NCI-H524 (cell line): ENCODE measurements at places on chromosomes 12 and 14.
A peak's percentile ranks its signal among the peaks of the same experiment; 100 is the strongest.

DNA sequence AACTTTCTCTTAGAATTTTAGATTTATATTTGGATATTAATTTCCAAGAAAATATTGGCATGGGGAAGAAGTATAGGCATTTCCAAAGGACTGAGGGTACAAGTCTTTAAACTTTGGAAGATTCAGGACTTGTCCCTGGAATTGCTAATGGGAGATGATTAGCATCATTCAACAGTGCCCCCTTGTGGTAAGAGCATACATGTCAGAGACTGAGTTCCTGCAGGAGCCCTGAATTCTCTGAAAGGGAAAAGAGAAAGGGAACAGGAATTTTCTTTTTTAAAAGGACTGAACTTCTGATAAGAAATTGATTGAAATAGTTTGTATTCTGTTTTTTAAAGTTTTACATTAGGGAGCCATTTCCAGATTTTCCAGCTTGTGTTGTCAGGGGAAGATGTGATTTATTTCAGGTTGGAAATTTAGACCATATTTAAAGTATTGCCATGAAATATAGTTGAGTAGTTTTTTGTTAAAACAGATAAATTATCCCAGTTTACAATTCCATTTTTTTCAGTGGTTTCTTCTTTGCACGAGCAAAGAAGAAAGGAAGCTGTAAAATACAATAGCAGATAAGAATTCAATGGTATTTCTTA is 44.0 kb upstream of the REP15 start:
- peak; percentile 68 for DNase-seq

DNA sequence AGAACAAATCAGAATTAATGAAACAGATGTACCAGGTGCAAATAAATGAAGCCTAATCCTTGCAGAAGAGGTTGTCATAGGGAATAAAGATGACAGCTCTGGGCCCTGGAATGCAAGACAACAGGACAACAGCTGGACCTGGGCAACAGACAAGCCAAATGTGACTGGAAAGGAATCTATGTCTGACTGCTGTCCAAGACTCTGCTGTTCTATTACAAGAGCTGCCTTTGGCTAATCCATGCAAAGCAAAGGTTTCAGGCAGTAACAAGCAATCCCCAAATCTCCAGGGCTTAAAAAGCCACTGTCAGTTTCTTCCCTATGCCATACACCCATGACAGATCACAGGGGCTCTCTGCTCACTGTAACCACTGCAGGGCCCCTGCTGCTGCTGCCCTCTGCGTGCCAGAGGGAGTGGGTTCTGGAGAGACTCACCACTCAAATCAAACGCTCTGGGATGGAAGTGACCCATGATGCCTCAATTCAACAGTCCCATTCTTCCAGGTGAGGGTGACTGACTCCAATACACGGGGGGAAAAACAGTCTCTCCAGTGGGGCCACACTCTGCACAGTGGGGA is 218.9 kb upstream of the SFSWAP start:
- no peak for DNase-seq

DNA sequence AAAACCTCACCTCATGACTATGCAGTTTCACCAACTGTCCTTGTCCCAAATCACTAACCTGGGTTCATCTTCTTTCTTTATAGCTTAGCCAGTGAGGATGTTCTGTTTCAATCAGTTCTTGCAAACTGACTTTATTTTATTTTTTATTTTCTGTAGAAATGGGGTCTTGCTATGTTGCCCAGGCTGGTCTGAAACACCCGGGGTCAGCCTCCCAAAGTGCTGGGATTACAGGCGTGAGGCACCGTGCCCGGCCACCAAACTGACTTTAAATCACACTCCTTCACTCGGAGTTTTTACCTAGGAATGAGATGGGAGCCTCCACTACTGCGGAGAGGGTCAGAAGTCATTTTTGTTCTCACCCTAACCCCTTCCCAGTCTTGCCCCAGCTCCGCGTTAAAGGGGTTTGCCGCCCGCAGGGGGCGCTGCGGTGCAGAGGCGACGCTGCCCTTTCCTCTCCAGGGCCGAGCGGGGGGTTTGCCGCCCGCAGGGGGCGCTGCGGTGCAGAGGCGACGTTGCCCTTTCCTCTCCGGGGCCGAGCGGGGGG is 7.0 kb upstream of the B4GALNT3 start:
- DNase-seq: no peak

GRCh38 chr14:24013654-24014514 is 25.2 kb downstream of the DHRS4L2 start:
- DNase-seq: peak; percentile 67

GRCh38 chr14:34138175-34138574 is 187.3 kb upstream of the EGLN3 start:
- no peak for DNase-seq

GRCh38 chr14:69001375-69001774 is 22.3 kb upstream of the ACTN1 start:
- DNase-seq: no peak

DNA sequence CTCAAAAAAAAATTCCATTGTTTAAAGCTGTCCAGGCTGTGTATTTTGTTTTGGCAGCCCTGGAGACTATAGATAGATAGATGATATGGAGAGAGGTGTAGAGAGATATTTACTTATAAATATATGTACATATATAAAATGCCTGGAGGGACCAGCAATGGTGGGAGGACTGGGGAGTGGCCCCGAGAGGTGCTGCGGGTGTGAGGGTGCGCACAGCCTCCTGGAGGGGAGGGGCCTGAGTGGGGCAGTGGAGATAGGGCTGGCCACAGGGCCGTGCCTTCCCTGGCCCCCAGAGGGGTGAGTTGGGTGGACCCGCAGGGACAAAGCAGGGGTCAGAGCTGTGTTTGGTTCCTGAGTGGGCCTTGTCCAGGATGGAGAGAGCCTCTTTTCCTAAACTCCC is 6.5 kb downstream of the ADSS1 start:
- DNase-seq: no peak

- DNase-seq: no peak
Measured at GRCh38 chr14:93533437-93533836, 102.7 kb downstream of the UNC79 start.

GRCh38 chr12:25089738-25090137 is 105.2 kb downstream of the DNAI7 start:
- no peak for DNase-seq

- no peak for DNase-seq
Measured at GRCh38 chr12:66398931-66399910, 96.9 kb downstream of the HELB start.

DNA sequence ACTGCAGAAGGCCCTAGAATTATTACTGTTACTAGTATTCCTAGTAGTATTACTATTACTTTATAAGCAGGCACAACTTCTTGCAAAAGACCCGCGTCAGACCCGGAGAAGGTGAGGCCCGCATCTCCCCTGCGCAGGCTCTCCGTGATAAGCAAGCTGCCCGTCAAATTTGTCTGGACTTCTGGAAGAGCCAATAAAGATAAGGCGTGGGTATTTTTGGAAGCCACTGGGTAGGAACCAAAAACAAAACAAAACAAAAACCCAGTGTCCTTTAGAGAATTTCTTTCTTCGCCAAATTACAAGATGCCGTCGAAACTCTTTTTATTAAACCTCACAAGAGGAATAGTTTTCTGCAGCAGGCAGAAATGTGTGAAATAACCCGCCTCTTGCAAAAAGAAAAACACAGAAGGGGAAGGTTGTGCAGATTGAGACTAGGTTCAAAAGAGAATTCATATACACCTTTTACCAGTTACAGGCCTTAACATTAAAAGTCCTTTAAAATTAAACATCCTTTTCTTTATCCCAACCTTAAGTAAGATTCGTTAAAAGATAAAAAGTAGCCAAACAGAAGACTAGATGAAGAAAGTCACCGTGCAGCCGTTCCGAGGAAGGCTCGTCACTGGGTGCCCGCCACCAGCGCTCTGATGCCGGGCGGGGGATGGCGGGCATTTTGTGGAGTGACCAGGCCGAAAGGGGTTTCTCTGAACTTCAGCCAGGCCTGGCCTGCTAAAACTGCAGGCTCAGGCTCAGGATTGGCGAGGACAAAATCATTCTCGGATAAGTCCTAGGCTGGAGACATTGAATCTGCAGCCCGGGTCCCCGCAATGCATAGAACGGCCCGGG is 1.6 kb downstream of the TBX5 start:
- no peak for DNase-seq

DNA sequence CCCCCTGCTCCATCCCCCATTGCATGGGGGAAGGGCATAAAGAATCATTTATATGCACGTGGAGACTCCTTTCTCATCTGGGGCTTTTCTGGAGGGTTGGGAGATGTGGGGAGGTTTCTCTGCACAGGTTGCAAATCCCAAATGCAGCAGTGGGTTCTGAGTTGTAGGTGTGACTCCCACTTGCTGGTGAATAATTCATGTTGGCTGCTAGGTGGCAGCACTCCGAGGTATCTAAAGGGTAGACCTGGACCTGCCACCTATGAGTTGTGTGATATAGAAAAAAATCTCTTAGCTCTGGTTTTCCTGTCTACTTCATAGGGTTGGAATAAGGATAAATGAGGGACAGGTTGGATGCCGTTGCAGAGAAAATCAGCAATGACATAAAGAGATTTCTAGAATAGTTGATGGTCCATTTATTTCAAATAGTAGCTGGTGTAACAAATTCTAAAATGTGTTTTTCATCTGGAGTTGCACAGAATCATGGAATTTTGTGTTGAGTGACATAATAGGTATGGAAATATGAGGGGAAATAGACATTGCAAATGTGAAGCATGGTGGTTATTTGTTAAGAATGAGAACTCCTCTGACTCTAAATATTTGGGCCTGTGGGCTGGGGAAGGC is 4.6 kb downstream of the MARCHF9 start:
- peak; percentile 40 for DNase-seq

GRCh38 chr14:24806061-24806678 is 172.2 kb upstream of the GZMB start:
- DNase-seq: no peak

DNA sequence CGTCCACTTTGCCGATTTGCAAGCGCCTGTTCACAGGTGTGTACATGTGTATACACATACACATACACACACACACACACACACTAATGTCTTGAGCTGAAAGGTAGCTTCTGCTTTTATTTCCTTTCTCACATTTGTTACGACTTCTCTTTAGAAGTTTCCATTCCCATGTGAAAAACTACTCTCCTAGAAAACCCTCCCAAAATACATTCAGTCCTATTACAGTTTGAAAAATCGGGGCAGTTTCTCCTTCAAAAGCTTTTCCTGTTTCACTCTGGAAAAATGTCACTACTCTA is 3.9 kb downstream of the BLTP3B start:
- no peak for DNase-seq

DNA sequence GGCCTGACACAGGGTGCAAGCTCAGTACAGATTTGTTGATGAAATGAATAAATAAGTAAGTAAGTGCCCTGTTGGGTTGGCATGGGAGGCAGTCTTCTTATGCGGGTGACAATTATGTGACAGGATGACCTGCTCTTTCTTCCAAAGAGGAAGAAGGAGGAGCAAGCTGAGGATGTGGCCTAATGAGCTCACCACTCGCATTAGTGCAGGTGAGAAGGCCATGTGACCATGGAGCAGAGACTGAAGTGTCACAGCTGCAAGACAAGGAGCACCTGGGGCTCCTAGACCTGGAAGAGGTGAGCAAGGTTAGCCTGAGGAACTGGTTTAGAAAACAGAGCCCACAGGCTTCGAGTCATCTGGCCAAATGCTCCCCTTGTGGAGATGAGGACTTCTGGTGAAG is 34.9 kb downstream of the LRTM2 start:
- no peak for DNase-seq

DNA sequence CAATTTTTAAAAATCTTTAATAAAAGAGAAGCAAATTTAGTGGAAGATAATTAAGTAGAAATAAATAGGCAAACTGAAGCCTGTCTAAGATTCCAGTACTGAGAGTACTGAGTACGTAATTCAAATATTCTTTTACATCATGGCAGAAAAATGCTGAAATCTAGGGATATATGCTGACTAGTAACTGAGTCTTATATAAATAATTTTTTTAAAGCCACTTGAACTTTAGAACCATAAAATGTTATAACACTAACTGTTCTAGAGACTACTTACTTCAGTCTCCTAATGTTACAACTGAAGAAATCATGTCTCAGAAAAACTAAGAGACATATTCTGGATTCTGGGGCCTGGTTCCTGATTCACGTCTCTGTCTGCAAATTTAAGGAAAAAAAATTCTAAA is 230.6 kb upstream of the PLEKHG7 start:
- no peak for DNase-seq

DNA sequence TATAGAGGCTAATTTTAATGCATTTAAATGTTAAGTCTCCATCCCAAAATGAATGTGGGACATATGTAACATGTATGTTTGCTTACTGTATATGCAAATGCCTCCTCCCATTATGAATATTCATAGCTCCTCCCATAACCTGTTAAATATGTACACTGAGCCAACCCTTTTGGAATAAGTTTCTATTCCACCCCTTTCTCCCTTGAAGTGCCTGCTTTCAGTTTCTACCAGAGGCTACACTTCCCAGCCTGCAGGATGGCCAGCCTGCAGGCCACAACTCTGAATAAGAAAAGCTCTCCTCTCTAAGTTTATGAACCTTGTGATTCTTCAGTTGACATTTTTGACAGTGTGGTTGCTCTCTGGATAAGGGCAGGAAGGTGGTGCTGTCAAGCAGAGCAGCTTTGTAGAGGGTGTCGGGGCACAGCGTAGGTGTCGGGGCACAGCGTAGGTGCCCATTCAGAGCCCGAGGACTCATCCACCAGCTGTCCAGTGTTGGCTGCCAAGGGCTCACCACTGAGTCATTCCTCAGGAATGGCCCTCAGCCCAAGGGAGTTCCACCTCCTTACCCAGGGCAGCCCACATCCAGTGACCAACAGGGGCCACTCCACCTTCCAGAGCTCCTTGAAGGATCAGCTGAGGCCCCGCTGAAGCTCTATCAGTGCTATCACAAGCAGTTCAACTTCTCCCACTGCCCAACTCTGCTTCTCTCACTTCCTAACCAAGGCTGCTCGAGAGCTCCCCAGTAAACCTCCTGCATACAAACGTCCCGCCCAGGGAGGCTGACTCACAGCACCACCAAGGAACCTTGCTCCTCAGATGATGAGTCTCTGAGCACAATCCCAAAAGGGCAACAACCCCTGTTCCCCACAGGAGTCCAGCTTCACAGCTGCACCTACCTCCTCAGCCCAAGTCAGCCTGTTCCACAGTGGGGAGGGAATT is 31.4 kb downstream of the VWF start:
- no peak for DNase-seq

- DNase-seq: no peak
Measured at GRCh38 chr14:96390965-96391292, 999 bp upstream of the AK7 start.

DNA sequence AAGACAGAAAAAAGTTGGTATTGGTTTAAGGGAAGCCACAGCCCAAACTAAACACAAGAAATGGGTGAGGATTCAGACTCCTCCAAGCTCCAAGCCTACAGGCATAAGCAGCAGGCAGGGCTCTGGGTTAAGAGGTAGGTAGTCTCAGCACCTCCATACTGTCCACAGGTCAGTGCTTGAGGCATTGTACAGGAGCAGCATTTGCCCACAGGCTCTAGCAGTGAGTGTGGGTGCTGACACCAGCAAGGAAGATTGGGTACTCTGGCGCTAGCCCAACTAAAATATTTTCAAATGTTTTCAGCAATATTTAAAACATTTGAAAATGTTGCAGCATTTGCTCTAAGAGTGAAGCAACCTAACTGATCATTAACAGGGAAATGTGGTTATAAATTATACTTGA is 33.1 kb downstream of the FERMT2 start:
- DNase-seq: no peak

GRCh38 chr14:103290056-103290455 is 44.0 kb upstream of the EIF5 start:
- no peak for DNase-seq
